AG08395 (cell line): ENCODE measurements at places on chromosomes 6 and 20.

GRCh38 chr20:24742436-24742835 lies 206.6 kb upstream of the CST7 start:
- no peak for DNase-seq

- no peak for DNase-seq
These were observed 47.7 kb downstream of the COL19A1 start for GRCh38 chr6:69914015-69914485.

DNA sequence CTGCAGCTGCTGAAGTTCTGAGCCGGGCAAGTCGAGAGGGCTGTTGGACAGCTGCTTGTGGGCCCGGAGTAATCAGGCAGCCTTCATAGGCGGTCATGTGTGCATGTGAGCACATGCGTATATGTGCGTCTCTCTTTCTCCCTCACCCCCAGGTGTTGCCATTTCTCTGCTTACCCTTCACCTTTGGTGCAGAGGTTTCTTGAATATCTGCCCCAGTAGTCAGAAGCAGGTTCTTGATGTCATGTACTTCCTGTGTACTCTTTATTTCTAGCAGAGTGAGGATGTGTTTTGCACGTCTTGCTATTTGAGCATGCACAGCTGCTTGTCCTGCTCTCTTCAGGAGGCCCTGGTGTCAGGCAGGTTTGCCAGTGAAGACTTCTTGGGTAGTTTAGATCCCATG lies 21.2 kb upstream of the MAPK13 start:
- DNase-seq, result no peak

DNA sequence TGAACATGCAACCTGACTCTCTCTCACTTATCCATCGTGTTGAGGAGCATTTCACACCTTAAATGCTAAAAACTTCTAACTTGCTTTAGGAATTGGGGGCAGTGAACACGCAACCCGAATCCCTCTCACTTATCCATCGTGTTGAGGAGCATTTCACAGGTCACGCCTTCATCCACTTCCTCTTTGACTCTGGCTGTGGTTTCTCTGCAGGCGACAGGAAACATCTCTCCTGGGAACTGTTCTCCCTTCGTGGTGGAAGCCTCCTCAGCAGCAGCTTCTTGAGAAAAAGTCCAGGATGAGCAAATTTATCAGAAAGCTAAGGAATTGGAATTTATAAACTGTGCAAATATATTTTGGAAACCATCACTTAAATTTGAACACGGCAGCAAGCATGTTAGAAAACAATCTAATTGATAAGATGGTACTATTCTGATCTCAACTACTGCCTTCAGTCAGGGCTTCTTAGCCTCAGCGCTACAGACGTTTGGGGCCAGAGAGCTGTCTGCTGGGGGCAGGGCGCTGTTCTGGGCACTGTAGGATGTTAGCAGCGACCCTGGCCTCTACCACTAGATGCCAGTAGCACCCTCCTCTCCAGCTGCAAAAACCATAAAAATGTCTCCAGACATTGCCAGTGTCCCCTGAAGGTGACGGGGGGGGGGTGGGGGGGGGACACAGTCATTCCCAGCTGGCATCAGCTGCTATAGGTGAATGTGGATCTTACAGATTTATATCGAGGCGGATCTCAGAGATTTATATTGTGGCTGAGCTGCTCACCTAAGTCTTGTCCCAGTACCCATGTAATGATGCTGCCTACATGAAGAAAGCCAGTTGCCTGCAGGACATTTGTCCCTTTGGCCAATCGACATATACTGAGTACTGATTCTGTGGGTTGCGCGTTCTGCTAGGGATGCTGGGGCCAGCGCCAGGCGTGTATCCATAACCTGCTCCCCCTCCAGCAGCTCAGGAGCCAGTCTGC lies 26.2 kb downstream of the CTCFL start:
- DNase-seq, result peak; percentile 24

- DNase-seq, result no peak
These were observed 101.7 kb upstream of the PMEPA1 start for GRCh38 chr20:57811374-57812020.

- no peak for DNase-seq
These were observed 1.9 kb downstream of the ACTL10 start for GRCh38 chr20:33668466-33669155.

GRCh38 chr6:109088995-109089394 lies 5.7 kb downstream of the SESN1 start:
- no peak for DNase-seq

DNA sequence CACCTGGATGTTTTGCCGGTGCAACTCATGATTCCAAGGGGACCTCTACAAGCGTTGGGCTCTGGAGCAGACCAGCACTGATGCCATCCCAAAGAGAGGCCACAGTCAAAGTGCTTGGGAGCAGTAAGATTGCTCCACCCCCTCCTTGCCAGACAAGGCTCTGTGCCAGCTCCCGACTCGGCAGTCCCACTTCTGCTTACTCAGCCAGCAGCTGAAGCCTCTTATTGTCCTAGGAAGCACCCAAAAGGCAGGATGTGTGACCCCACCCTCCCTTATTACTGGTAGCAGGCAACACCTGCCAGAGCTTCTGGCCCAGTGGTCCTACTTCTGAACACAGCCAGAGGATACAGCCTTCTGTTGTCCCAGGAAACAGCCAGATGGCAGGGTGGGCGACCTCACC lies 614.2 kb downstream of the TENT5A start:
- DNase-seq, result peak; percentile 3

DNA sequence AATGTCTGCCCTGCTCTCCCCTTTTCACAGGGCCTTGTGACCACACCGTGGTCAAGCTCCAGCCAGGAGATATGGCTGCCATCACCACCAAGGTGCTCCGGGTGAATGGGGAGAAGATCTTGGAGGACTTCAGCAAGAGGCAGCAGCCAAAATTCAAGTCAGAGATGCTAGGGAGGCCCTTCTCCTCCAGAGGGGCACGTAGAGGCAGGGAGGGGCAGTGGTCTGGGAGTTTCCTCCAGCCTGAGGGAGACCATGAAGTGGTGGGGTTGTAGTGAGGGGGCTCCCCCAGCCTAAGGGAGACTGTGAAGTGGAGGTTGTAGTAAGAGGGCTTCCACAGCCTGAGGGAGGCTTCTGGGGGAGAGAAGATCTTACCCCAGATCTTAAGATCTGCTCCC lies 4.0 kb downstream of the DXO start:
- no peak for DNase-seq

- DNase-seq, result no peak
These were observed at the start of gene PGK2 for GRCh38 chr6:49787176-49787575. Gene PGK2, minus strand, starts transcription at chr6:49787285. Its CDS starts 98 bp downstream, at chr6:49787187.

DNA sequence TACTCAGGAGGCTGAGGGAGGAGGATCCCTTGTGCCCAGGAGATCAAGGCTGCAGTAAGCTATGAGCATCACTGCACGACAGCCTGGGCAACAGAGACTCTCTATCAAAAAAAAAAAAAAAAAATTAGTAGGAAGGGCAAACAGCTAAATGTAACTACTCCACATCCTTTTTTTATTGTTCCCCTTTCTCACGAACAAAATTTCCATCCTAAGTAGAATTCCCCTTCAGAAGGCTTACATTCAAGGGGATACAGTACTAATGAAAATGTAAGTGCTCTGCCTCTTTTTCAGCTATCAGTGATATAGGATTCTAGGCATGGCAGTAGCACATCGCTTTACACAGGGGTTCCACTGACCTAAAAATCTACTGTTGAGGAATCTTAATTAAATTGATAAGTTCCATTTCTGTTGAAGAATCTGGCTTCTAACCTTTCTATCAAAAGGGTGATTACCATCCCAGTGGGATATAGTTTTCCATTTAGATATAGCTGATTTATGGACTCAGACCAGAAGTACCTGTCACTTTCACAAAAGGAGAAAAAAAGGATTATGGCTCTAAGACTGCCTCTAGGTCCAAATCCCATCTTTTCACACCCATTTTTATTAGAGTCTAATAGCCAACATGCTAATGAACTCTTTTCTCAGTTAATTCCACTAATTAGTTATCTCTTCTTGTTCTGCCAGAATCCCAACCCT lies 2.6 kb downstream of the B4GALT5 start:
- no peak for DNase-seq

DNA sequence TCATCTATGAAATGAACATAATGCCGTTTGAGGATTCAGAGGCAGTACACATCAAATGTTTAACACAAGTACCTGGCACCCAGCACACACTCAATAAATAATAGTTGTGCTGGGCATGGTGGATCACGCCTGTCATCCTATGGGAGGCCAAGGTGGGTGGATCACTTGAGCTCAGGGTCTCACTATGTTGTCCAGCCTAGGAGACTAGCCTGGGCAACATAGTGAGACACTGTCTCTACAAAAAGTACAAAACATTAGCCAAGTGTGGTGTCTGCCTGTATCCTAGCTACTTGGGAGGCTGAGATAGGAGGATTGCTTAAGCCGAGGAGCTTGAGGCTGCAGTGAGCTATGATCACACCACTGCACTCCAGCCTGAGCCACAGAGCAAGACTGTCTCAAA lies 98.1 kb upstream of the SALL4 start:
- DNase-seq, result no peak
